ENCODE measurements at places on chromosomes 1 and 21. TPM values are rescaled to one million over a fixed set of nuclear protein-coding genes. Genes with fewer than 3 reads are reported as not detected.

- no peaks in the 10 kb centered on the region for H3K36me3 ChIP-seq
- no peaks in the 10 kb centered on the region for H3K27me3 ChIP-seq
- H3K4me3 ChIP-seq = no peak overlapping the region
- H3K4me1 ChIP-seq = no peaks in the 10 kb centered on the region
- DNase-seq = no peak
- H3K27ac ChIP-seq = no peak overlapping the region
Measured at GRCh38 chr1:9037476-9038337, 11.5 kb upstream of the SLC2A7 start.

GRCh38 chr1:33654267-33654834, 181.9 kb downstream of the ZSCAN20 start:
- H3K27me3 ChIP-seq = no peaks in the 10 kb centered on the region
- no peaks in the 10 kb centered on the region for H3K4me1 ChIP-seq
- no peak for DNase-seq
- H3K36me3 ChIP-seq = no peaks in the 10 kb centered on the region

- no peak overlapping the region for H3K4me3 ChIP-seq
- DNase-seq = no peak
- H3K4me1 ChIP-seq = no peaks in the 10 kb centered on the region
- no peaks in the 10 kb centered on the region for H3K36me3 ChIP-seq
- H3K27ac ChIP-seq = no peak overlapping the region
Measured at GRCh38 chr1:18302788-18303413, 177.8 kb upstream of the KLHDC7A start.

GRCh38 chr1:116513956-116514355, 56.9 kb downstream of the CD58 start:
- H3K27ac ChIP-seq = no peak overlapping the region
- no peak for DNase-seq
- H3K4me1 ChIP-seq = no peaks in the 10 kb centered on the region
- H3K27me3 ChIP-seq = no peaks in the 10 kb centered on the region

- no peaks in the 10 kb centered on the region for H3K36me3 ChIP-seq
- peak overlapping the region; percentile 88 for H3K27ac ChIP-seq
- peak overlapping the region; percentile 73 for H3K4me3 ChIP-seq
- H3K4me1 ChIP-seq = peaks cover 62% of the 10 kb centered on the region
- no peak for DNase-seq
- no peaks in the 10 kb centered on the region for H3K27me3 ChIP-seq
Measured at GRCh38 chr1:225811622-225812487, 1.9 kb downstream of the EPHX1 start.

GRCh38 chr1:13487143-13487868, 26.5 kb downstream of the LRRC38 start:
- H3K4me1 ChIP-seq = no peaks in the 10 kb centered on the region
- DNase-seq = no peak
- no peaks in the 10 kb centered on the region for H3K27me3 ChIP-seq
- no peak overlapping the region for H3K27ac ChIP-seq

- no peaks in the 10 kb centered on the region for H3K4me1 ChIP-seq
- H3K36me3 ChIP-seq = no peaks in the 10 kb centered on the region
- no peaks in the 10 kb centered on the region for H3K27me3 ChIP-seq
- no peak overlapping the region for H3K27ac ChIP-seq
- peak; percentile 20 for DNase-seq
Measured at GRCh38 chr1:228849011-228849541, 113.8 kb downstream of the RHOU start.

DNA sequence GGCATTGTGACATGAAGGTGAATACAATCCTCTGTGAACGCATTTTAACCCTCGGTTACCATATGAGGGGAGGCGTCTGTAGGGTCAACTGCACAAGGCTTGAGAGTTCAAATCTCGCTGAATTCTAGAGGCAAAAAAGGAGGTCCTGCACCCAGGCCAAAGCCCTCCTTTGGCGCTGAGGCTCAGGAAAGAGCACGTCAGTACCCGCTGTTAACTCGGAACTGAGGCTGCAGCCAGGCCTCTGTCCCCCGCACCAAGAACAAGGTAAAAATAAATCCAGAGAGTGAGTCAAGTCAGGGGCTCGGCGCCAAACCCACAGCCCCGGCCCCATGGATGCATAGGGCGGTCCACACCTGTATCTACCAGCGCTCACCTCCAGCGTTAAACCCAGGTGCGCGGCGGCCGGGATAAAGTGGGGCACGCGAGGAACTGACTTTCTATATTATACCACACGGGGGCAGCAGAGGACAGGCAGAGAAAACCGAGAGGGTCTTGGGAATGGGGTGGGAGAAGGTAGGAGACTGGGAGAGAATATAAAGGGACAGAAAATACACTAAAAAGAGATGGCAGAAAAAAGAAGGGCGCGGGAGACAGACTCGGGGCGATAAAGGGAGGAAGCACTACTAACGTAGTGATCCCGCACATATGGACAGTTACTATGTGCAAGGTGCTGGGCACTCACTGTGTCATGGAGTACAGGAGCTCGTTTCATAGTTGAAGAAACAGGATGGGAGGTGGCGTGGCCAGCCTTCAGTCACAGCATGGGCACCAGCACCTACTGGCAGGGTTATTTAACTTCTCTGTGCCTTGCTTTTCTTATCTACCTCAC, 54.9 kb downstream of the DMRTA2 start:
- H3K27me3 ChIP-seq = peaks cover 5% of the 10 kb centered on the region
- no peak overlapping the region for H3K27ac ChIP-seq
- H3K4me1 ChIP-seq = no peaks in the 10 kb centered on the region
- H3K4me3 ChIP-seq = no peak overlapping the region

- no peaks in the 10 kb centered on the region for H3K4me1 ChIP-seq
- H3K4me3 ChIP-seq = no peak overlapping the region
- peak; percentile 87 for DNase-seq
- H3K27ac ChIP-seq = no peak overlapping the region
- H3K36me3 ChIP-seq = no peaks in the 10 kb centered on the region
Measured at GRCh38 chr1:206912445-206913095, 9.2 kb downstream of the FCMR start.

DNA sequence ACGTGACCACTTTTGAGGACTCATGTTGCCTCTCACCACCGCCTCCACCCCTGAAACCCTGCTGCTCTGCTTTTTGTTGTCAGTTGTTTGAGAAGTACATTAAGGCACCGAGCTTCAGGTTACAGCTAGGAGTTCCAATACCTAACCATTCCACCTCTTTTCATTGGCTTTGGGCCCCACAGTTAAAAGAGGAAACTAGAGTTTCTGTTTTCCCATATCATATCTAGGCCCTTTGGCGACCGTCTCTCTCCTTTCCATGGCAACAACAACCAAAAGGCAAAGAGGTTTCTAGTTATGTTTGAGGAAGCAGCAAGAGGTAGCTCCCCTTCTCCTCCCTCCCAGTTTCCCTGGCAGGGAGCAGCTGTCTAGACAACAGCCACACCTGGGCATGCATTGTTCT, 5.9 kb downstream of the ANKRD35 start:
- DNase-seq = no peak
- H3K27me3 ChIP-seq = no peaks in the 10 kb centered on the region
- no peak overlapping the region for H3K27ac ChIP-seq
- H3K4me1 ChIP-seq = no peaks in the 10 kb centered on the region
- H3K4me3 ChIP-seq = no peak overlapping the region
- H3K36me3 ChIP-seq = no peaks in the 10 kb centered on the region

DNA sequence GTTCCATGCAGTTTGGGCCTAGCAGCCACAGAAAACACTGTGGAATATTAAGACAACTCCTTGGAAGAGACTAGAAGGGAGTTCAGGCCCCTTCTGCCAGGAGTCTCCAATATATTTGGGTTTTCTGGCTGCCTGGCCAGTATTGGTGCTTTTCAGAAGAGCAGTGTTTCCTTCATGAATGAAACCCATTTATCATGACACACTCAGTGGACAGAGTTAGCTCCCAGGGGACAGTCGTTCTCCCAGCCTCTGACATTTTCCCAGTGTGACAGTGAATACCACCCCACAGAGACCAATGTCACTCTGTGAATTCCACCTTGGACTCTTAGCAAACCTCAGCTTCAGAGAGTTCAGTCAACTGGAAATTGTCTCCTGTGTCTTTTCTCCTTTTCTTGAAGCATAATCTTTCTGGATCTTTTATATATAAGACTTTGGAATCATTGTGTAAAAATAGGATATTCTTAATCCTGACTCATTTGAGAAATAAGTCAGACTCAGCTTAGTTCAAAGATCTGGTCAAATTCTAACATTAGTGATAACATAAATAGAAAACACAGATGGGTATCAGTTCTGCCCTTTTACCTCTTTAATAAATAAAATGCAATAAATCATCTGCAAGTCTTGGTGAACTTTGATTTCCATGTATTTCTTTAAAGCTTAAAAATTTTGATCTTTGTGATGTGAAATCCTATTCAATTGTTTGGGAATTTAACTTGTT, 40.4 kb downstream of the GNG12 start:
- H3K4me1 ChIP-seq = peaks cover 68% of the 10 kb centered on the region
- H3K27me3 ChIP-seq = no peaks in the 10 kb centered on the region
- peak overlapping the region; percentile 77 for H3K27ac ChIP-seq
- no peak overlapping the region for H3K4me3 ChIP-seq
- no peaks in the 10 kb centered on the region for H3K36me3 ChIP-seq

- H3K27ac ChIP-seq = no peak overlapping the region
- H3K27me3 ChIP-seq = no peaks in the 10 kb centered on the region
- H3K36me3 ChIP-seq = no peaks in the 10 kb centered on the region
- no peak overlapping the region for H3K4me3 ChIP-seq
Measured at GRCh38 chr1:219081943-219082925, 91.4 kb upstream of the LYPLAL1 start.

GRCh38 chr1:40766560-40766959, 17.0 kb upstream of the KCNQ4 start:
- no peak overlapping the region for H3K4me3 ChIP-seq
- DNase-seq = no peak
- H3K27me3 ChIP-seq = no peaks in the 10 kb centered on the region
- no peaks in the 10 kb centered on the region for H3K4me1 ChIP-seq
- peaks cover 20% of the 10 kb centered on the region for H3K36me3 ChIP-seq

DNA sequence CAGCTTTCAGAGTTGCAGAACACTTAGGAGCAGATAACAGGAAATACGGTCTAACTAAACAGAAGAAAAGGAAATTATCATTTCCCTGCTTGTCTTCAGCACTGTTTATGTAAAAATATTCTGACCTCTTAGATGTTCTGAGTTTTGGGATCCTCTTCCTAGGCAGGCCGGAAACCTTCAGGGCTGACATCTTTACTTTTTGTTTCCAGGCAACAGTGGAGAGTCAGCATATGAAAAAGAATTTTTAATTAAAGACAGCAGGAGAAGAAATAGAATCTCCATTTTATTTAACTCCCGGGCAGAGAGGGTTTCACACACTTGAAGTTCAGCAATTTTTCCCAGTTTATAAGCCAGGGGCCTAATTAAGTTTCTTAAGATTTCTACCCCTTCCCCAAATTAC, 5.1 kb upstream of the RIPPLY3 start:
- peaks cover 6% of the 10 kb centered on the region for H3K27me3 ChIP-seq
- H3K4me3 ChIP-seq = no peak overlapping the region
- H3K4me1 ChIP-seq = peaks cover 6% of the 10 kb centered on the region
- no peak overlapping the region for H3K27ac ChIP-seq
- no peak for DNase-seq

DNA sequence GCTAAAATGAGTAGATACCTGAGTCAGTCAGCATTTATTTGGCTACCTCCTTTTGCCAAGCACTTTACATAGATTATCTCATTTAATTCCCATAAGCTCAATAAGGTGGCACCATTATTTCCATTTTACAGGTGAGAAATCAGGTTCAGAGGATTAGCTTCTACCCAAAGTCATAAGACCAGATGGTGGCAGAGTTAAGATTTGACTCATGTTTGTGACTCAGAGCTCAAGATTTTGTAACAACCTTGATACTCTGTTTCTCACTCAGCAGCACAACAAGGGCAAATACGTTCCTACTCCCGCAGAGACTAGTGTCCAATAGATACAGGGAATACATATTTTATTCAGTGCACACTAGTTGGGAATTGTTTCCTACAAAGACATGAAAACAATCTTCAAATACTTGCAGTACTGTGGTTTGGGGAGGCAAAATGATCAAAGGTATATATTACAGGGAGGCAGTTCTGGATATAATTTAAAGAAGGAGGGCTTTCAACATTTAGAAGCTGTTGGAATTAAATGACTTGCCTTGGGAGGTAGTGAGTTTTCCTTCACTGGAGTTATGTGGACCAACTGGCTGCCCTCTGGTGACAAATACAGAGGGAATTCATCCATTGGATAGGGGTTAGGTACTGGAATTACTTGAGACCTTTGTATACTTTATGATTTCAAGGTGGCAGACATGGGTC, 3.6 kb downstream of the LEPR start:
- no peaks in the 10 kb centered on the region for H3K4me1 ChIP-seq
- no peaks in the 10 kb centered on the region for H3K27me3 ChIP-seq
- no peak overlapping the region for H3K4me3 ChIP-seq
- DNase-seq = no peak
- no peaks in the 10 kb centered on the region for H3K36me3 ChIP-seq

DNA sequence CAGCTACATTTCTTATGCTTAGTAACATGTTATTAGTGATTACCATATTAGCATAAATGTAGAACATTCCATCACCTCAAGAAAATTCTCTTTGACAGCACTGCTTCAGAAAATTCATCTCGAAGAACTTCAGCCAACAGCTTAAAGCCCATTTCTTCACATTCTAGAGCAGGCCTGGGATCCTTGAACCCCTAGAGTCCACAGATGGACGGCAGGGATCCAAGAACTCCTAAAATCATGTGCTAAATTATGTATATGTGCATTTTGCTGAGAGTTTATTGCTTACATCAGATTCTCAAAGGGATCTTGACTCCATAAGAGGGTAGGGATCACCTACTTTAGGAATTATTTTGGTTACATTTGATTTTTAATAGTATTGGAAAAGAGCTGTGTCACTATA, 76.2 kb upstream of the TEKT2 start:
- no peak for DNase-seq
- H3K4me3 ChIP-seq = no peak overlapping the region
- peaks cover 9% of the 10 kb centered on the region for H3K4me1 ChIP-seq
- H3K36me3 ChIP-seq = no peaks in the 10 kb centered on the region
- no peak overlapping the region for H3K27ac ChIP-seq

DNA sequence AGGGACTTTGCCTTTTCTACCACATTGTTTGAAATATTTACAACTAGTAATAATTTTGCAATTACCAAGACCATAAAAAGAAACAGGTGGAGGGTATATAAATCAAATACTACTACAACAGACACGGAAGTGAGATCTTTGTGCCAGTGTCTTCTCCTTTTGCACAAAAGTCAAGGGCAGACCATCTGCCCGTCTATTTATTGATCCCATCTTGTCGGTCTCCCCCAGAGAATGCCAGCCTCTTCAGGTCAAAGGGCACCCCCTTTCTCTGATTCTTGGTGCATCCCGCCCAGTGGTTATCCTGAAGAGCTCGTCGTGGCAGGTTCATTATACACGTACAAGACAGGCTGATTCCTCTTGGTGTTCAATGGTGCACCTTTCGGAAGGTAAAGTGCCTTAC, 4.8 kb upstream of the PDE9A start:
- H3K27me3 ChIP-seq = no peaks in the 10 kb centered on the region
- DNase-seq = no peak
- H3K36me3 ChIP-seq = no peaks in the 10 kb centered on the region

The LCE1E gene
- total RNA-seq = not detected

The MAN1C1 gene
- total RNA-seq = 17.5 TPM

The CATSPERE gene
- total RNA-seq = 2.0 TPM

The HSD11B1 gene
- total RNA-seq = 2.0 TPM

The PPIAL4G gene
- not detected for total RNA-seq

All from sigmoid colon (tissue), 7 donors.